Umbilical cord (tissue), 2 donors: ENCODE measurements at places on chromosomes 5 and 9. TPM values are rescaled to one million over a fixed set of nuclear protein-coding genes. Genes with fewer than 3 reads are reported as not detected.

GRCh38 chr5:1343931-1344901 is 683 bp downstream of the CLPTM1L start:
- no peak for DNase-seq

Gene MZB1
- 1.2 TPM for total RNA-seq

DNA sequence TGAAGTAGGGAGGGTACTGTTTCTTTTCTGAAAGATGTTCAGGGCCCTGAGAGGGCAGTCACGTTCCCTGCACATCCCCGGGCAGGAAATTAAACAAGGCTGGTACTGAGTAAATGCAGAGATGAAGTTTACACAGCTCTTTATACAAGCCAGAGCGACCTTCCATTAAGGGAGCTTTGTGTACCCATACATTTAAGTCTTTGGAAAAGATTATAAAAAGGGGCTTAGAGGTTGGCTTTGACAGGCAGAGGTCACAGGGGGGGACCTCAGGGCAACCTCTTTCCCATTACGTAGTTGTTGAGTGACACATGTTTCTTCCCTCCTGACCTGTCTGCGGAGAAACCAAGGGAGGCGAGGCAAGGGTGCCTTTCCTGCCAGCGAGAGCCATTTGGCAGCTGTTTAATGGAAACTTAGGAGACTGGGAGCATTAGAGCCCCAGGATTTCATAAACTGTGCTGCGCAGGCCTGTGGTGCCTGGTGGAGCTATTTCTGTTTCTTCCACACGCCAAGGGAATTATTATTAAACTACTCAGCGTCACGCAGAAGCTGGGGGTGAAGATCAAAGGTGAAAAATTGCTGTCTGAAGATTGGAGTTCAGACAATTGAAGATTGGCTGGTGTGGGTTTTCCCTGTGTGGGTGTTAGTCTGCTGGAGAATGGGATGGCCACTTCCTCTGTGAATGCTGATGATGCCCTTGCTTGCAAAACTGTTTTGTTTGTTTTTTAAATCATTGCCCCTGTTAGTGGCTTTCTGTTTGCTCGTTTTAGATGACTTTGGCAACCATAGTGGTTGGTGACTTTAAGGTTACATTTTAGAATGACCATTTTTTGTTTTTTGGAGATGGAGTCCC is 3.2 kb upstream of the SMIM32 start:
- DNase-seq = peak; percentile 86

Gene CCNI2
- 0.72 TPM for total RNA-seq

Gene PCDHGA8
- 3.9 TPM for total RNA-seq

DNA sequence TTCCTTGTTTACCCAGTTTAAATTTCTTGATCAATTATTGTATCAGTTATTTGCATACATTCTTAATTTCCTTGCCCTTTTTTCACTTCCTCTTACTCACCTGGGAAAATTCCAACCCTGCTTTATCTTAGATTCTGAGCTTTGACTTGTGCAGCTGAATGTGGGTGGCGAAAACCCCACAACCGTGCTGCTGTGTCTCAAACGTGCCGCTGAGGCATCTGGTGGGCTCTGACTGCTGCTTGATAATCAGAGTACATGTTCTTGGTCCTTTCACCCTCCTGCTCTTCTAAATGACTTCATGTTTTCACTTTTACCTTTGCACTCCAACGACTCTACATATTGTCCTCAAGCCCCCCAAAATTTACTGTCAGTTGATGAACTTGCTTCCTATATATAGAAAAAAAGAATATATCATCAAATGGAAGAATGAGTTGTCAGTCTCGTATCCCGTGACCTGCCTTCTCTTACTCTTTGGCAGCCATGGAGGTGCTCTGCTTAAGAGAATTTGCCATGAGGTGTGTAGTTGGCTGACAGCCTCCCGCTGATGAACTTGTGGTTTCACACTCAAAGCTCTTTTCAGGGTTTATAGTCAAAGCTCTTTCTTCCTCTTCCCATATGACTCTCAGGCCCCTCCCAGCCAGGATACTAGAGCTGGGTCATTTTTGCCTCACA is 14.0 kb upstream of the JAK2 start:
- no peak for DNase-seq

Gene EGFLAM
- total RNA-seq = 6.0 TPM

Gene INSYN2B
- 1.7 TPM for total RNA-seq

Gene PLPPR1
- 2.9 TPM for total RNA-seq

DNA sequence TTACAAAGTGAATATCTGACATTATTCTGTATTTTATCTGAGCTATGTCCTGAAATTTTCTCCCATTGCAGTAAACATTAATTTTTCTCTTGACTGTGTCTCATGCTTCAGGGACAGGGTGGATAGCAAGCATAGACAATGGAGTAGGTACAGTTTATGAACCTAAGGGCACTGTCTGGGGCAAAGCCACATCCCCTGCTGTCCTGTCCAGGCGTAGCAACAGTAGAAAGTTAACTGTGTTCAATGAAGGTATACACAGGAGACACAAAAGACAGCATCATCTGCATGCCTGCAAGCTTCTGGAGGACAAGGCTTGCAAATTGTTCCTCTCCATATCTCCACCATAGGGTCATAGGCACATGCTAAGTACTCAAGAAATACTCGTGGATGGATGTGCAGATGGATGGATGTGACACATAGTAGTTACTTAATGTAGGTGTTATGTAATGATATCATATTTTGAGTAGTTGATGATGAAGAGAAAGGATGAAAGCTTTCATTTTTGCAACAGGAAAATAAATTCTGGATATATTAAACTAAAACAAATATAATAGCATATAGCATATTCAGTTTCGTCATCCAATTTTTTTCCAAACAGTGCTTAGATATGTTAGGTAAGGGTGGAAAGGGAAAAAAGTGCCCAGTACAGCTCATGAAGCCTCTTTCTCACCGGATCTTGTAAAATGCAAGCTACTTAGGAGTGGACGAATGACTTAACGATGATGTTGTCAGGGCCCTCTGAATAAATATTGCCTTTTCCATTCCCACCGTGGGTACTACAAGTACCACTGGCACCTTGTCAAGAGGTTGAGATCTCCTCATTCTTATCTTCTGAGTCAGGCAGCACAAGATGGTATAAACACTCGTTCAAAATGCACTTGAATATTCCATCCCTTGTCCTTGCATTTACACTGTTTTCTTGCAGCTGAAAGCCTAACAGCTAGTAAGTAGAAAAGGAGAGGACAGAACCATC is 19.9 kb upstream of the ZSWIM6 start:
- DNase-seq = peak; percentile 37

Gene ISL1
- 13.2 TPM for total RNA-seq

DNA sequence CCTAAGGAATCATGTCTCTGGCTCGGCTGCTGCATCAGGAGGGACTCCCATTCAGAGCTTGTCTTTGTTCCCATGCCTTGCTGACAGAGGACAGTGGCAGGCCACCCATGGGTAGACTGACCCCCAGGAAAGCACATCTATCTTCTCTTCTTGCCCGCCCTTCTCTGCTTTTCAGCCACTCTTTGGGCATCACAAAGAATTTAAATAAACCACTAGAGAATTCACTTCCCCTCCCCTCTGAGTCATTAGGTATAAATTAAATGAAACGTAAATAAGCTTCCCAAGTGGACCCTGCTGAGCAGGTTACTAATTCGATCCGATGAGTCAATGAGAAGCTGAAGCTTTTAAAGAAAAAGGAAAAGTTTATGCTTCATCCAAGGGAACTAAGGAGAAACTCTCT is 97.0 kb downstream of the DRD1 start:
- no peak for DNase-seq

GRCh38 chr5:174533751-174534241 is 190.6 kb upstream of the MSX2 start:
- peak; percentile 55 for DNase-seq

DNA sequence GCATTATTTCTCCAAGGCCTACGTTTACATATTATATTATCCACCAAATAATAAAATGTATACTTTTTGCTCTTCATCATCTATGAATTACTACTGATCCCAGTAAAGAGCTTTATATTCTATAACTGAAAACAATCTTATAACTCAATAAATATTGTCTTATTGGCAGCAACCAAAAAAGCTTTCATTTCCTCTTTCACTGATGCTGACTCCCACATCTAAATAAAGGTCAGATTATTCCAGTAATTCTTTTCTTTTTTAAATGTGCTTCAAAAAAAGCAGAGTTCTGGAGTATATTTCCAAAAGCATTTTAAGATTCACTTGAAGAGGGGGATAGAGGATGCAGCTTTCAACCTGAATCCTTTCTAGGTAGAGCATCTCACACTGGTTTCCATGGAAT is 75.3 kb upstream of the NR4A3 start:
- no peak for DNase-seq

DNA sequence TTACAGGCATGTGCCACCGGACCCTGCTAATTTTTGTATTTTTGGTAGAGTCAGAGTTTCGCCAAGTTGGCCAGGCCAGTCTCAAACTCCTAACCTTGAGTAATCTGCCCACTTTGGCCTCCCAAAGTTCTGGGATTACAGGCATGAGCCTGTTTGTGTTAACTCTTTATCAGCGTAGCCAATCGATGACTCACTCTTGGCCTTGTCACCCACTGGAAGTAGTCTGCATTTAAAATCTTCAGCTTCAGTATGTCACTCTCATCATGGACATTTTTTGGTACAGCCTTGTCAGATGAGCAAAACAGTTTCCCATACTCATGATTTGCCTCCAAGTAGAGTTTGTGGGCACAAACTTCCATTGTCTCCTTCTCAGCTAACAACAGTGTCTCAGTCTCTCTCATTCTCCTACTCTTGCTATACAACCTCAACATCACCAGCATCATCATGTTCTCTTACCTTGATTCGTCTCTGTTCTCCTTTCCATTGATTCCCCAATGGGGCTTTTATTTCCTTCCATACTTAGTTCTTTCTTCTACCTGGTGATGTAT is 22.5 kb downstream of the MUSK start:
- DNase-seq = no peak

DNA sequence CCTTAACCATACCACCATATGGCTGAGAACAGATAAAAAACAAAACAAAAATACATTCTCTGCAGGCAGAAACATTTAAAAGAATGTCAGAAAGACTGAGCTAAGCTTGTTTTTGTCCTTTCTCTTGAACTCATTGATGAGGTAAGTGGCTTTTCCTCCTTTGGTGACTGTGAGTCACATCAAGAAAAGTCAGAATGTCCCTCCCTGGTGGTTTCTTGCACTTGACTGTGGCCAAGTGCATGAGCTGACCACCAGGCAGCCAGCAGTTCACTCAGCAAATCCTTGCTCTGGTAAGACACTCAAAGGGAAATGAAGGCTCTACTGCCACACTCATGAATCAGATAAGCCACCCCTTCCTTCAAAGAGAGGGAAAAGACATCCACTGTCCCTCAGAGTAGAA is 970.9 kb downstream of the TAF11L14 start:
- DNase-seq = no peak

Gene RPS14
- total RNA-seq = 1,414 TPM

DNA sequence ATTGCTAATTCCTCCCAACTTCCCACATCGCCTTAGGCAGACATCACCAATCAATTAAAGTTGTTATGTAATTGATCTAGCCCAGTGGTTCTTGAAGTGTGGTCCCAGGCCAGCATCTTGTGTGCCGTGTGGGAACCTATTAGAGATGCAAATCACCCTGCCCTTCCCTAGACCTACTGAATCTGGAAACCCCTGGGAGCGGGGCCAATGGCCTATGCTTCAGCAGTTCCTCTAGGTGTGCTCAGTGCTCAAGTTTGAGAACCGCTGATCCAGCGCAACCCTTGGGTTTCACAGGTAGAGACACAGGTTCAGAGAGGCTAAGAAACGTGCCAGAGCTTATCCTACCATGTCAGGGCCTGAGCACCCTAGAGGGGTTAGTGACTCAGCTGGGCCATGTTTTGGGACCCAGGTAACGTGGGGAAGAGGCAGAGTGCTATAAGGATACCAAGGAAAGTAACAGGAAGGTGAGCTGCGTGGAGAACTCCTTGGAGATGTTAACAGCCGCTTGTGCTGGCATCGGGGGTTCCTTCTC is 4.4 kb downstream of the SLC34A1 start:
- DNase-seq = no peak

Gene CCL21
- total RNA-seq = not detected

Gene BARX1
- total RNA-seq = not detected

GRCh38 chr5:159189310-159189709 is 20.0 kb downstream of the RNF145 start:
- DNase-seq = no peak

Gene MARCHF11
- 8.2 TPM for total RNA-seq

DNA sequence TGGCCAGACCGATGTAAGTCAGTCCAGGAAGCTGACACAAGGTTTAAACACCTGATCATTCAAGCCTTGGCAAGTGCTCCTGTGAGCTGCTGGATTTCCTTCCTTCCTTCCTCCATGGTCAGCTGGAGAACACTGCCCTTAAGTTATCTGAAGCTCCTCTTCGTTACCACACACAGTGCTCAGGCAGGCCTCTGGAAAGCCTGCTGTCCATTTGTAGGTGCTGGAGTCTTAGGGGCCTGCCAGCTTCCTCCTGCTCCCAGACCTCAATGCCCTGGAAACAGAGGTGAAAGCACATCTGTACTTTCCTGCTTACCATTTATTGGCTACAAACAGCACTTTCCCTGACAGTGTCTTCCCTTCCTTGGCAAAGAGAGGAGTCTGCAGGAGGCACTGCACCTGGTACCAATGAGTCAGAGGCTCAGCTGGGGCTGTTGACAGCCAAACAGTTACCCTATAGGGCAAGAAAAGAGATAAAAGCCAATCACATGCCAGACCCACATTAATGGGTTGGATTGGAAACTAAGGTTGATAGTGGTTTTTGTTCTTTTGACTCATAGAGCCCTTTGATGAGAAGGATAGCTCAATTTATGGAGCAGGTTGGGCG is 72.6 kb upstream of the PUM3 start:
- no peak for DNase-seq

DNA sequence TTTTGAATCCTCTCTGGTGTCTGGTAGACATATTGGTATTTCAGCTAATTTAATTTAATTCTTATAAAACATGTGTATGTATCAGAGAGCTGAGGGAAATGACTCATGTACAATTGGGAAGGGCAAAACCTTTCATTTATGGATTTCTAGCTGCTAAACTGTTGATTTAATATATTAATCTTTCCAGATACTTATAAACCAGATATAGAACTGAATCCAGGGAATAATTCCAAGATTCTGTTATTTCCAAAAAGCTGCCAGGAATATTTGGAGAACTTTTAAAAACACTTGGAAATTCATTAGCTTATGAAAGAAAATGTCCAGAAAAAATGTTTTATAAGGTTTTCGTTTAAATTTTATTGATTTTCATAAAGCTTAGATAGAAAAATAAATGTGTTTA is 295.5 kb downstream of the YTHDC2 start:
- DNase-seq = no peak

Gene FOXD4L4
- total RNA-seq = 1.9 TPM

- DNase-seq = no peak
Observed at GRCh38 chr5:32428426-32428825, 16.1 kb downstream of the ZFR start.

- DNase-seq = peak; percentile 67
Observed at GRCh38 chr9:123355761-123356431, at the start of gene CRB2. CRB2 (plus strand) TSS chr9:123356197; CDS start chr9:123356261, 64 bp downstream.

GRCh38 chr9:81616141-81616540 is 73.2 kb downstream of the TLE1 start:
- no peak for DNase-seq

- DNase-seq = no peak
Observed at GRCh38 chr5:1329111-1329579, 15.8 kb downstream of the CLPTM1L start.

DNA sequence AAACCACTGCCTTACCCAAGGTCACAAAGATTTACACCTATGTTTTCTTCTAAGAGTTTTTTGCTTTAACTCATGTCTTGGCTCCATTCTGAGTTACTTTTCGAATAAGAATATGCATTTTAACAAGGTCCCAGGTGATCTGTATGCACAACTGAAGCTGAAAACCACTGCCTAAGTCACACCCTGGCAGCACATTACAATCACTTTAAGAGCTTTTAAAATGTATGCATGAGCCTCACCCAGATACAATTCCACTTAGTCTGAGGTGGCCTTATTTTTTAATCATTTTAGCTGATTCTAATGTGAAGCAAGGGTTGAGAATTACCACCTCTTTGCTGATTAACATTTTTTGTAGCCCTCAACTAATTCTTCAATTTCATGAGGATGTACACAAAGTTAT is 29.5 kb downstream of the IDNK start:
- DNase-seq = no peak
